ENCODE measurements at places on chromosomes 5 and 9.

GRCh38 chr5:148401604-148402003 is 17.8 kb downstream of the FBXO38 start:
- DNase-seq: no peak
- H3K27me3 ChIP-seq: no peaks in the 10 kb centered on the region
- H3K4me3 ChIP-seq: no peak overlapping the region
- H3K36me3 ChIP-seq: peaks cover 34% of the 10 kb centered on the region

DNA sequence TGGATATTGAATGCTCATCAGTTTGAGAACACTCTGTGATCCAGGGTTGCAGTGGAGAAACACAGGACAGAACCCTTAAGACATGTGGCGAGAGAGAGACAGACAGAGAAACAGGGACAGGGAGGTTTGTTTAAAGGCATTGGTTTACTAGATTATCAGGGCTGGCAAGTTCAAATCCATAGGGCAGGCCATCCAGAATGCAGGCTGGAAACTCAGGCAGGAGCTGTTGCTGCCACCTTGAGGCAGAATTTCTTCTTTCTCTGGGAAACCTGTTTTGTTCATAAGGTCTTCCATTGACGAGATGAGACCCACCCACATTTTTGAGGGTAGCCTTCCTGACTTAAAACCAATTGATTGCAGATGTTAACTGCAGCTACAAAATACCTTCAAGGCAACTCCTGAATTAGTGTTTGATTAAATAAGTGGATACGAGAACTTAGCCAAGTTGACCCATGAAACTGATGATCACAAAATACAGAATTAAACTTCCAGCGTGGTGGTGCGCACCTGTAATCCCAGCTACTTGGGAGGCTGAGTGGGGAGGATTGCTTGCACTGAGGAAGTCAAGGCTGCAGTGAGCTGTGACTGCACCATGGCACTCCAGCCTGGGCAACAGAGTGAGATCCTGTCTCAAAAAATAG is 55.9 kb downstream of the NSUN2 start:
- no peak overlapping the region for H3K4me3 ChIP-seq
- H3K27me3 ChIP-seq: peaks cover 9% of the 10 kb centered on the region
- no peaks in the 10 kb centered on the region for H3K4me1 ChIP-seq
- DNase-seq: peak; percentile 10

GRCh38 chr5:45261125-45261524 is 435.1 kb downstream of the HCN1 start:
- H3K4me1 ChIP-seq: no peaks in the 10 kb centered on the region
- DNase-seq: no peak
- no peak overlapping the region for H3K27ac ChIP-seq
- H3K27me3 ChIP-seq: no peaks in the 10 kb centered on the region
- H3K4me3 ChIP-seq: no peak overlapping the region

GRCh38 chr5:136228136-136228757 is 35.3 kb upstream of the SMIM32 start:
- no peak overlapping the region for H3K4me3 ChIP-seq
- H3K27me3 ChIP-seq: peaks cover 6% of the 10 kb centered on the region
- H3K36me3 ChIP-seq: no peaks in the 10 kb centered on the region
- H3K27ac ChIP-seq: no peak overlapping the region
- no peaks in the 10 kb centered on the region for H3K4me1 ChIP-seq

DNA sequence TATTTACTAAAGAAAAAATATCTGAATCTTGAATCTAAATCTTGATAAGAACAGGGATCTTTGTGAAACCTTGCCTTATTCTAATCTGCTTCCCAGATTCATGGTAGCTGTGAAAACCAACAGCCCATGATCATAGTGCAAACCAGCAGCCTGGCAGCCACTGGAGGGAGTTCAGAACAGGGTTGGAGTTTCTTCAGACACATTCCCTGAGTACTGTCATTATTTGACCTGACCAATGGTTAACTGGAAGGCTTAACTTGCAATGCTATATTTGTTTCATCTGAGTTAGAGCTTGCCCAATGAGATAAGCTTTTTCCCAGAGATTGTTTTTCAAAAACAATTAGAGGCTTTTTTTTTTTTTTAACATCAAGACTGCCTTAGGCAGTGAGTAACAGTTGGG is 47.8 kb downstream of the LOX start:
- no peak overlapping the region for H3K27ac ChIP-seq
- H3K4me3 ChIP-seq: no peak overlapping the region
- H3K27me3 ChIP-seq: no peaks in the 10 kb centered on the region
- no peak for DNase-seq

- H3K36me3 ChIP-seq: peaks cover 9% of the 10 kb centered on the region
- H3K27me3 ChIP-seq: no peaks in the 10 kb centered on the region
- DNase-seq: no peak
- no peak overlapping the region for H3K4me3 ChIP-seq
- peaks cover 9% of the 10 kb centered on the region for H3K4me1 ChIP-seq
Observed at GRCh38 chr5:181265092-181265671, 4.2 kb upstream of the TRIM52 start.

DNA sequence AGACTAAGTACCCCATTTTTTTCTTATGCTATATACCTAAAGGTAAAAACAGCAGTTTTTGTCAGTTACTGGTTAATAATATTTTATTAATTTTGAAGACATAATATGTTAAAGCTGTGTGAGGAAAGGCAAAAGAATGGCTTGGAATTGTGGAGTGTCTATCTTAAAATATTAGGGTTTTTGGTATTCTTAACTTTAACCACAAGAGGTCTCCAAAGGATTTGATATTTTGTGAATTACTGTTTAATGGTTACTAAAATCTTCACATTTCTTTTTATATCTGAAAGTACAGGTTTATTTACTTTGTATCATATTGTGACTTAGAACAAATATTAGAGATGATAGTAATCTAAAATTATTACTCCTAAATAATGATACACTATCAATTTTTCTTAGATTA is 32.0 kb upstream of the DHFR start:
- DNase-seq: no peak
- H3K27ac ChIP-seq: no peak overlapping the region
- H3K36me3 ChIP-seq: peaks cover 29% of the 10 kb centered on the region
- no peaks in the 10 kb centered on the region for H3K27me3 ChIP-seq

- H3K4me3 ChIP-seq: no peak overlapping the region
- peaks cover 4% of the 10 kb centered on the region for H3K4me1 ChIP-seq
- H3K36me3 ChIP-seq: no peaks in the 10 kb centered on the region
- no peak for DNase-seq
Observed at GRCh38 chr5:156380848-156381247, 53.9 kb downstream of the SGCD start.

GRCh38 chr9:70438341-70438928 is 24.0 kb upstream of the KLF9 start:
- H3K27me3 ChIP-seq: peaks cover 7% of the 10 kb centered on the region
- peaks cover 2% of the 10 kb centered on the region for H3K4me1 ChIP-seq
- DNase-seq: no peak
- no peaks in the 10 kb centered on the region for H3K36me3 ChIP-seq

DNA sequence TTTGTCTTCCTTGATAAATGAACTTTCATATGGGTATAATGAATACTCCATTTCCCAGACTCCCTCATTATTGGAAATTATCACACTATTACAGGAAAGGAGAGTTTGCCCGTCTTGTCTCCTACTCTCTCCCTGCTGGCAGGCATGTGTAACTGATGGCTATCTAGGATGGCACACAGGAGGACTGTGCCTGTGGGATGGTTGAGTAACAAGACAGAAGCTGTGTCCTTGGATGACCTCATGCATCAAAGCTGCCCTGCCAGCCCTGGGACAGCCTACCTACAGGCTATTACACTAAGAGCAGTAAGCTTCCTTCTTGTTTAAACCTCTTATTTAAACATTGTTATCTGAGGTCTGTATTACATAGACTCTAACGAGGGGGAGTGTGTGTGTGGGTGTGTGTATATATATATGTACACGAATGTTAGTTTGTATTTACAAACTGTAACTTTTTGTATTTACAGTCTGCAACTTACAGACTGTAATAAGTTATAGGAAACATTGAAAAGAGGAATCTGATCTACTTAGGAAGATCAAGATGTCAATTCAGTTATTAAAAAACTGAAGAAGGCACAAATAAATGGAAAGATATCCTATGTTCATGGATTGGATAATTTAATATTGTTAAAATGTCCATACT is 247.6 kb upstream of the ACO1 start:
- no peaks in the 10 kb centered on the region for H3K4me1 ChIP-seq
- H3K27ac ChIP-seq: no peak overlapping the region
- no peak overlapping the region for H3K4me3 ChIP-seq
- no peaks in the 10 kb centered on the region for H3K27me3 ChIP-seq
- DNase-seq: no peak

- no peak for DNase-seq
- H3K27ac ChIP-seq: no peak overlapping the region
- H3K27me3 ChIP-seq: peaks cover 5% of the 10 kb centered on the region
- H3K36me3 ChIP-seq: no peaks in the 10 kb centered on the region
- H3K4me1 ChIP-seq: no peaks in the 10 kb centered on the region
- H3K4me3 ChIP-seq: no peak overlapping the region
Observed at GRCh38 chr5:127406326-127407121, 110.9 kb upstream of the PRRC1 start.

GRCh38 chr5:149452007-149452664 is 73.0 kb upstream of the IL17B start:
- no peak for DNase-seq
- H3K36me3 ChIP-seq: no peaks in the 10 kb centered on the region
- no peak overlapping the region for H3K4me3 ChIP-seq

GRCh38 chr5:34616651-34617050 is 39.5 kb upstream of the RAI14 start:
- H3K36me3 ChIP-seq: no peaks in the 10 kb centered on the region
- no peaks in the 10 kb centered on the region for H3K4me1 ChIP-seq
- no peak overlapping the region for H3K4me3 ChIP-seq
- H3K27ac ChIP-seq: no peak overlapping the region

DNA sequence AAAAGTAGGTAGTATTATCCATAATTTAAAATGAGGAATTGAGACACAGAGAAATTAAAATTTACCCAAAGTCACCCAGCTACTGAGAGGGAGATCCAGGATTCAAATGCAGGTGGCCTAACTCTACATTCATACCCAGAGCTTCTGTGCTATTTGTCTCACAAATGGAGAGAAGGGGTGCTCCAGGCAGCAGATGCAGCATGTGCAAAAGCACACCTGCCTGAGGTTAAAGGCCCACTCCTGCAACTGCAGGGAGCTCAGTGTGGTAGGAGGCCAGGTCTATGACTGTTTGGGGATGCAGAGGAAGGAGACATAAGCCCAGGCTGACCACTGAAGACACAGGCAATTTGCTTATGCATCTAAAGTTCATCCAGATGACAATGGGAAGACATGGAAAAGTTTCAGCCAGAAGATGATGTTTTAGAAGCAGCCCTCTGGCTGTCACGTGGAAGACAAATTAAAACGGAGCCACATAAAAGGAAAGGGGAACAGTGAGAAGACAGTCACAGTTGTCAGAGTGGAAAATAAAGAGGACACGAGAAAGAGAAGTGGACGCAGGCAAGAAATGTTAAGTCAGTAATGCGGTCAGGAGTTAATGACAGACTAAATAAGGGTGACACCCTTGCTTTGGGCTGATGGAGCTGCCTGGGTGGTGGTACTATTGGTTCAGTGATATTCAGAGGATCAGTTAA is 214.7 kb downstream of the EBF1 start:
- H3K4me1 ChIP-seq: peaks cover 67% of the 10 kb centered on the region
- no peaks in the 10 kb centered on the region for H3K36me3 ChIP-seq
- no peak for DNase-seq
- H3K27ac ChIP-seq: peak overlapping the region; percentile 96

DNA sequence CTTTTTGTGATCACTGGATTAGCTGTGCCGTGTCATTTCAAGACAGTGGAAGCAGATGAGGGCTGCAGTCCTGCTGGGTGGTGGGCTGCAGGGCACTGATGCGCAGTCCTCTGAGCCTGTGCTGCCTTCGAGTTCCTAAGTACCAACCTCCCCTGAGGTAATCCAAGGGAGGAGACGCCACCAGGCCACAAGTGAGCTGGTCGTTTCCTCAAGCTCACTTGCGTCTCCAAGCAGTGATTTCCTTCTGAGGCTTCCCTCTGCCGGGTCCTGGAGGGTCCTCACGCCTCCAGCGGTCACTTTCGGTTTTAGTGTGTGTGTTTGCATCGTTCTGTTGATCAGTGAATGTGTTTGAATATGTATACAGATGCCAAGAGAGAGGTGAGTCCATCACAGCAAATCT is 115.7 kb downstream of the TRIO start:
- no peak for DNase-seq
- peak overlapping the region; percentile 53 for H3K27ac ChIP-seq

- H3K27me3 ChIP-seq: peaks cover 2% of the 10 kb centered on the region
- H3K4me1 ChIP-seq: peaks cover 3% of the 10 kb centered on the region
- no peak for DNase-seq
- no peak overlapping the region for H3K27ac ChIP-seq
- no peaks in the 10 kb centered on the region for H3K36me3 ChIP-seq
Observed at GRCh38 chr5:36056422-36056821, 10.3 kb downstream of the UGT3A2 start.

- H3K27ac ChIP-seq: no peak overlapping the region
- H3K4me3 ChIP-seq: no peak overlapping the region
- no peaks in the 10 kb centered on the region for H3K36me3 ChIP-seq
- no peaks in the 10 kb centered on the region for H3K4me1 ChIP-seq
Observed at GRCh38 chr5:79602889-79603288, 9.4 kb upstream of the TENT2 start.

- no peaks in the 10 kb centered on the region for H3K4me1 ChIP-seq
- H3K27me3 ChIP-seq: no peaks in the 10 kb centered on the region
- H3K36me3 ChIP-seq: no peaks in the 10 kb centered on the region
- no peak overlapping the region for H3K4me3 ChIP-seq
- H3K27ac ChIP-seq: no peak overlapping the region
- DNase-seq: no peak
Observed at GRCh38 chr5:9483243-9483642, 62.6 kb downstream of the SEMA5A start.

GRCh38 chr9:91411096-91411771 is 12.4 kb downstream of the NFIL3 start:
- H3K4me1 ChIP-seq: peaks cover 14% of the 10 kb centered on the region
- peak overlapping the region; percentile 15 for H3K4me3 ChIP-seq
- H3K27ac ChIP-seq: peak overlapping the region; percentile 31
- H3K27me3 ChIP-seq: no peaks in the 10 kb centered on the region
- peaks cover 17% of the 10 kb centered on the region for H3K36me3 ChIP-seq
- DNase-seq: no peak

DNA sequence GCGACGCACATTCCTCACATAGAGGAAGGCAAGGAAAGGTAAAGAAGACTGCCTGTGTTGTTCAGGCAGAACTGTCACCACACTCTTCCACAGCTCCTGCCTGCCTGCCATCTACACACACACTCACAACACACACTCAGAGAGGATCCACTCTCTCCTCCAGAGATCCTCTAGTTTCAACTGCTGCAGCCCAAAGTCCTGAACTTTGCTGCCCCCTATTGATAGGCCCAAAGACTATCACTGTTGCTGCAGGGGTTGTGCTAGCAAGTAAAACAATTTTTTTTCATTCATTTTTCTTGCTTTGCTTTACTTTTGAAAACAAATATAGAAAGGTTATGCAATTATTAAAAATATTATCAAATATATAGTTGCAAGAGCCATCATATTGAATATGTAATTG is 5.9 kb upstream of the CFAP90 start:
- no peak overlapping the region for H3K4me3 ChIP-seq
- no peak for DNase-seq
- H3K36me3 ChIP-seq: peaks cover 14% of the 10 kb centered on the region
- no peaks in the 10 kb centered on the region for H3K27me3 ChIP-seq
- H3K4me1 ChIP-seq: peaks cover 6% of the 10 kb centered on the region
